ENCODE measurements at places on chromosomes 4 and X.

DNA sequence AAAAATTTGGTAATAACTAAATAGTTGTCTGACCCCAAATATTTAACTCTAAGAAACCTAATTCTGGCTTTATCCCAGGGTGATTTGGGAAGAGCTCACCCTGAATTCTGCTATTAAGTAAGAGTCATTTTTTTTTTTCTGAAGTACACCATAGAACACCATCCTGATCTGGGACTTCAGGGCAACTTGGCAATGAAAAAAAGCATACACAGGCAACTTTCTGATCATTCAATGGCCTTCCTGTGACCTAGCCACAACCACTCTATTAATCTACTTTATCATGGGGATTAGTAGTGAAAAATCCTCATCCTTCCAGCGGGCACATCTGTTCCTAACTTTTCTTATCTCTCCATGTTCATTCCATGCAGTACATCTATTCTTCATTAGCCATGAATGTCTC, 333.2 kb upstream of the MAD2L1 start:
- DNase-seq, result no peak

- no peak for DNase-seq
Measured at GRCh38 chr4:149752729-149753128, 62.9 kb downstream of the IQCM start.

DNA sequence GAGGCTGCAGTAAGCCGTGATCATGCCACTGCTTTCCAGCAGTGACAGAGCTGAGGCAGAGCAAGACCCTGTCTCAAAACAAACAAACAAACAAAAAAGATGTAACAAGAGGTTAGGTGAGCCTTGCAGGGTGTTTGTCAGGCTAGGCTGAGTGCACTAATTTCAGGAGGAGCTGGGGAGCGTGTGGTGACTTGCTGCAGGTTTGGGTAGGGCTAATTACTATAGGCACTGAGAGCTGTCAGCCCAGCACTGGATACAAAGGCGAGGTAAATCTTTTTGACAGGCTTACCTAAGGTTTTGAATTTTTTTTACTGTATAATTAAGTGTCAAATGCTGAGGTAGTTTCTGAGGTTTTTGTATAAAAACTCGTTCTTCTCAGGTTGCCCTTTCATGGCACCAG, 29.8 kb upstream of the SH3D19 start:
- no peak for DNase-seq

DNA sequence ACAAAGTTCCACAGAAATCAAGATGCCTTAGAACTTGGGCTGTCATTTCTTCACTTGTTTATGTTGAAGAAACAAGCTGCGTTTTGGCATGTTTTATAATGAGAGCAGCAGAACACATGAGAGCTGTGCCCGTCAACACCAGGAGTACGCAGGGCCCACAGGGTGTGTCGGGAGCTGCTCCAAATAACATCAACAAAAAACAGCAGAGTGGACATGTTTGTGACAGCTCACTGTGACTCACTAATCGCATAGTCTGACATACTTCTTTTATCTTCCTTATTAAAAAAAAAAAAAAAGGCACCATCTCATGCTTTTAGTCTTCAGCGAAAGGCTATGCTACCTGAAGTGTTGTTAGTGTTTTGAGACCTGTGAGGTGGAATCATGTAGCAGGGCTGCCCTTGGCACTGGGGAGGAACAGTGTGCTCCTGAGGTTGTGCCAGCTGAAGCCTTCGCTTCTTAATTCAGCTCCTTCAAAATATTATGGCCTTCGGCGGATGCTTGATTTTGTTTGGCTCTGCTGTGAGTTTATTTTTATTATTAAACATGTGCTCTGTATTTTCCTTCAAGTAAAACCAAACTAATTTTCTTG, 32.8 kb downstream of the FHDC1 start:
- no peak for DNase-seq

- DNase-seq, result no peak
Measured at GRCh38 chr4:184782731-184783373, 42.9 kb downstream of the ACSL1 start.

Measured in T1000 (cell line).